Activated naive CD4-positive, alpha-beta T cell treated with anti-CD3 and anti-CD28 coated beads, Interleukin-2, amount 10 ng/mL, durations not matched to agents 7 days and 5 days (primary cell): ENCODE measurements at places on chromosomes 7 and 10.

DNA sequence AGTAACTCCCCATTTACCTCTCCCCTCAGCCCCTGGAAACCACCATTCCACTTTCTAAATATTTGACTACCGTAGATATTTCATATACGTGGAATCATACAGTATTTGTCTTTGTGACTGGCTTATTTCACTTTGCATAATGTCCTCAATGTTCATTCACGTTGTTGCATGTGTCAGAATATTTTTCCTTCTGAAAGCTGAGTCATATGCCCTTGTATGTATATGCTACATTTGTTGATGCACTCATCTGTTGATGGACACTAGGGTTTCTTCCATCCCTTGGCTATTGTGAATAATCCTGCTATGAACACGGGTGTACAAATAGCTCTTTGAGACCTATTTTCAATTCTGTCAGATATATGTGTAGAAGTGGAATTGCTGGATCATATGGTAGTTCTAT is 25.8 kb upstream of the TSPAN13 start:
- DNase-seq: no peak

- DNase-seq: no peak
Observed at GRCh38 chr7:92763636-92764423, 72.5 kb downstream of the CDK6 start.

DNA sequence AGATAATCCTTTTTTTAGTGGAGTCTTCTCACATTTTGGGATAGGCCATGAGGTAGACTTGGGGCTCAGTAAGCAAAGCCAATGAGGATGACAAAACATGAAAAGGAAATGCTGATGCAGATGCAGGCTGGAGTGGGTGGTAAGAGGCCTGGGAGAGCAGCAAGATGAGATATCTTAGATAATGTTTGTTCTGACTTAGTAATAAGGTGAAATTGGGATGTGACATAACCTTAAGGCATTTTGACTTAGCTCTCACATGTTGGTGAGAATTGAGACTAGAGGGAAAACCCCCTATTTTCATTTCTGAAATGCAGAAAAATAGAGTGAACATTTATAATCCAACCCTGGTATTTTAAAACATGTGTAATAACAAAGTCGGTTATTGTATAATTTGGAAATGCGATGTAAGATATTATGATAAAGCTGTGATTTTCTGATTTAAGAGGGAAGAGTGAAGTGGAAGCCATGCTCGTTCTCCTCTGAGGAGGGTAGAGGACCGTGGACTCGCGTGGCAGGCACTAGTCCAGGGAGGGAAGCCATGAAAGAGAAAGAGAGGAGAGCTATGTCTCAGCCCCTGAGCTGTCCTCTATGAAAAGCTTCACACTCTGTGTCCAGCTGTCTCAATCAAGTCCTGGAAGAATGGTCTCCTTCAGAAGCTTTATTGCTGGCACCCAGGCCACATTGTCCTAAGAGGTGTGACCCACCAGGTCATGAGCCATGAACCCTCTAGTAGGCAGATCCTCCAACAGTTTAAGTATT is 57.3 kb downstream of the ST7 start:
- DNase-seq: no peak

DNA sequence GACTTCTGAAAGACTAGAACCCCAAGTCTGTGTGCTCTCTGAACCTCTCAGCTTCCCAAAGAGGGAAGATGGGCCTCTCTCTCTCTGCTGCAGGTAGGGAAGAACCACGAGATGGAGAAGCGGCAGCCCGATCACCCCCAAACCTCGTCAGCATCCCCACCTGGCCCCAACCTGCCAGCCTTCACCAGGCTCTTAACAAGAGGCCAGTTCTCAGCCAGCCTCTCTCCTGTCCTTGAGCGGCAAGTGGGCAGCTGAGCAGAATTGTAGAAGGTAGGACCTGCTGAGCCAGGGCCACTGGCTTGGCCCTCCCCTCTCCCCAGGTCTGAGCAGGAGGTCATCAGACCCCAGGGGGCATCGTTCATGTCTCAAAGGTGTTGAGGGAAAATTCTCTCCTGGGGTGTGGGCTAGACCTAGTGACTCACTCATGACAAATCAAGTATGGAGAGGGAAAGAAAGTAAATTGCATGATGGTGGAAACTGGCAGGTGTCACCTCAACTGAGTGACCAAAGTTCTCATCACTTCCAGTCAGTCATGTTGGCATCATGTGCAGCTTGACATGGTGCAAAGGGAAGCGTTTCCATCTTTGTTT is 92.0 kb upstream of the GPR26 start:
- no peak for DNase-seq

DNA sequence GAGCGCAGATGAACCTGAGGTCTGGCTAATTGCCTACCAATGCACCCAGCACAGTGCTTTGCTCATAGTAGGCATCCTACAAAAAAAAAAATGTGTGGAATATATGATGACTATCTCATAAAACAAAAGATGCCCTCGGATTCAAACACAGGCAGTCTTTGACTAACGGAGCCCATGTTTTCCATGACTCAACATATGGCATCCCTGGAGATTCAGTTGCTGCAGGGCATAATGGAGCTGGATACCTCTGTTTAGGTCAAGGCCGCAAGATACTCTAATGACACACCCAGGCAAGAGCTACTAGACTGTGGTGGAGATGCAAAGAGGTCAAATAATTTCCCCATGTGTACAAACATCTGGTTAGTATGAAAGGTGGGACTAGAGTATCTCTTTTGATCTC is 16.3 kb downstream of the CUBN start:
- no peak for DNase-seq

- DNase-seq: no peak
Observed at GRCh38 chr10:83734278-83734677, 405.0 kb upstream of the GHITM start.

DNA sequence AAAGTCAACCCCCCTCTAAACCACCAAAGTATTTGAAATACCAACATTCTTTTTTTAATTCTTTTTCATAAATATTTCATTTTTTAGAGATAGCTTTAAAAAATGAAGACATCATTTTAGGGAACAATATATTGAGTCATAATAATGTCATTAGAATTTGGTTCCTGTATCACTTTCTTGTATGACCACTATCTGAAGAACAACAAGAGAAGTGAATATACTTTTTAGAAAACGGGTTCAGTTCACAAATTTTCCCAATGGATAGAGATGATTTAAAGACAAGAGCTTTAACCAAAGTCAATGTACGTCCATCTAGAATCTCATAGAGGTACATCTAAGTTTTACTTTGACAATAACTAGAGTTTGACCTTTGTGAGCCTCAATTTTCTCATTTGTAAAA is 48.2 kb downstream of the CUBN start:
- DNase-seq: no peak

DNA sequence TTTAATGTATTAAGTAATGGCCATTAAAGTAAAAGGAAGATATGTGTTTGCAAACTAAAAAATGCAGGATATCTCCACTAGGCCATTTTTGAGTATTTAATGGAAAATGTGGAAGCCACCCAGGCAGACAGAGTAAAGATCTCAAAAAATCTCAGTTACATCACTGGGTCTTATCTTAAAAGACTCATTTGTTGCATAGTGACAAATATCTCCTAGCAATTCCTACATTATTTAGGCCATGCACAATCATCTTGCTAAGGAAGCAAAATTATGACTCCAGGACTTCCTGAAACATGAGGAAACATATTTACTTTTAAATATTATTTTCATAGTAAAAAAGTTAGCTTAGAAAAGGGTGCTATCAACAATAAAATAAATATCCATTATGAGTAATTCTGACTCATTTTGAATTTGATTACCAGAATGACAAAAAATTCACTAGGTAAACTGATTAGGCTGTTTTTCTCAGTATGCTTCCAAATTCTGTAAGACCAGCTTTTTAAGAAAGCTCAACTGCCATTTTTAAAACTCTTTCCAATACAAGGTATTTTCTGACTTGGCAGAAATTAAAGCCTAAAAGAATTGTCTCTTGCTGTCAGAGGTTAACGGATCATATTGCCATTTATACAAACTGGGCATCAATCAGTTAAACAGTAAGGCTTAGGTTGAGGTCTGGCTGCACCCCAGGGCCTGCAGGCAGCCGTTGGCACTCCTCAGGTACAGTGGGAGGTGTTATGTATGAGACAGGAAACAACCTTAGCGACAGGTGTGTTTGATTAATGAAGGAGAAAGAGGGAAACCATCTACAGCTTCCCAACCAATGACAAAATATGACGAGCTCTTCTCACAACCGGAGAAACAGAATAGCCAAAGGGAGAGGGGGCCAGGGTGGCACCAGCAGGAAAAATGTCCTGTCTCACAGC is 31.8 kb downstream of the PCLO start:
- DNase-seq: no peak

DNA sequence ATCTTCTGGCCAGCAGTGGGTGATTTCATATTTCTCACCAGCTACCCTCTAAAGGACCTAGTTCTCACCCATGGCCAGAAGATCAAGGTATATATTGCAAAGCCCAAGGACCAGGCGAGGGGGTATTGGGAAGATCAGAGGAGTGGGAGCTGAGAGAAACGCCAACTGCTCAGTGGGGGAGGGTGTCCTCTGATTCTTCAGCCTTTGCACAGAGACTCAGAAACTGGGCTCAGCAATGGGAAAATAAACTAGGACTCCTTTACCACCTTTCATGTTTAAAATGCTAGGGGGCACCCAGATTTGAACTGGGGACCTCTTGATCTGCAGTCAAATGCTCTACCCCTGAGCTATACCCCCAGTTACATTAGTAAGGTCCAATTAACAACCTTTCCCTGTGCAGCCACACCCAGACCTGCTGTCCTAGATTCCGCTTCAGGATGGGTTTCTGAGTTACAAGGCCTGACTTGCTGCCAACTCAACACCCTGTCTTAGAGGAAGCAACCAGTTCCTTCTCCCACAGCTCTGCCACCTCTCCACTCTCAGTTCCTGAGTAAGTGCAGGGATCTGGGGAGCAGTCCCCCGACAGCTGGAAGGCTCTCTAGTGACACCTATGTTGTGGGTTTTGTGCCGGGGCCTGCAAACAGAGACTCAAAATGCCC is 93.5 kb downstream of the ZNF783 start:
- DNase-seq: no peak

DNA sequence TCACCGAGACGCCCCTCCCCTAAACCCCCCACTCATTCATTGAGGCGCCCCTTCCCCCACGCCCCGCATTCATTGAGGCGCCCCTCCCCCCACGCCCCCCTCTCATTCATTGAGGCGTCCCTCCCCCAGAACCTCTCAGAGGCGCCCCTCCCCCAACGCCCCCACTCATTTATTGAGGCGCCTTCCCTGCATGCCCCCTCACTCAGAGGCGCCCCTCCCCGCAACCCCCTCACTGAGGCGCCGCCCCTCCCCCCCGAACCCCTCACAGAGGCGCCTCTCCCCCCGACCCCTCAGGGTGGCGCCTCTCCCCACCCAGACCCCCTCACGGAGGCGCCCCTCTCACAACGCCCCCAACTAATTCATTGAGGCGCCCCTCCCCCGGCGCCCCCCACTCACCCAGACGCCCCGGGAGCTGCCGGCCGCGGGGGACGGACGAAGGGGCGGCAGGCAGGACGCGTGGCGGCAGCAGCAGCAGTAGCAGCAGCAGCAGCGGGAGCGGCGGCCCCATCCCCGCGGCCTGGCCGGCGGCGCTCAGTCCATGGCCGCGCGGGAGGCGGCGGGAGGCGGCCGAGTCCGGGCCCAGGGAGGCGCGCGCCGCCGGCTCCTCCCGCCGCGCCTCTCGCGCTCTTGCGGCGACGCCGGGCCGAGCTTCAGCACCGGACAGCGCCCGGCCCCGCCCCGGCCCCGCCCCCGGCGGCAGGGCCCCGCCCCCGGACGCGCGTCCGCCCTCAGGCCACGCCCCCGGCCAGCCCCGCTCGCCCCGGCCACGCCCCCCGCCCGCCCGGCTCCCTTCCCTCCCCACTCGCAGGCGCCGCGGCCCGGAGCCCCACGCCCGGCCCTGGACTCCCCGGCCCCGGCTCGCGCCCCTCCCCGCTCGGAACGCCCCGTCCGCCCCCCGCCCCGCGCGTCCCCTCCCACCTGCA is at the start of gene PTPRN2:
TSS of gene PTPRN2 (minus strand) at position 662 of the 923 bp plus-strand sequence.
- peak; percentile 73 for DNase-seq

DNA sequence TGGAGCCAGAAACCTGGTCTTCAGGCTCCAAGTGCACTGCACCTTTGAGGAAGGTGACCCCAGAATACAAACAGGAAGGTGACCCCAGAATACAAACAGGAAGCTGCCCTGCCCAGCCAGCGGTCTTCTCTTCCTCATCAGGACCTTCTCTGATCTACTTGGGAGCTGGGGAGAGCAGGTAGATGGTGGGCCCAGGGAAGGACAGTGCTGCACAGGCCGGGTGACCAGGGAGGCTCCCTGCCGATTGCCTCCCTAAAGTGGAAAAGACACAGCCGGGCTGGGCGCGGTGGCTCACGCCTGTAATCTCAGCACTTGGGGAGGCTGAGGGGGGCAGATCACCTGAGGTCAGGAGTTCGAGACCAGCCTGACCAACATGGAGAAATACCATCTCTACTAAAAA is 151.8 kb upstream of the CHST15 start:
- no peak for DNase-seq

- DNase-seq: no peak
Observed at GRCh38 chr7:152072421-152072820, 46.9 kb downstream of the GALNT11 start.

DNA sequence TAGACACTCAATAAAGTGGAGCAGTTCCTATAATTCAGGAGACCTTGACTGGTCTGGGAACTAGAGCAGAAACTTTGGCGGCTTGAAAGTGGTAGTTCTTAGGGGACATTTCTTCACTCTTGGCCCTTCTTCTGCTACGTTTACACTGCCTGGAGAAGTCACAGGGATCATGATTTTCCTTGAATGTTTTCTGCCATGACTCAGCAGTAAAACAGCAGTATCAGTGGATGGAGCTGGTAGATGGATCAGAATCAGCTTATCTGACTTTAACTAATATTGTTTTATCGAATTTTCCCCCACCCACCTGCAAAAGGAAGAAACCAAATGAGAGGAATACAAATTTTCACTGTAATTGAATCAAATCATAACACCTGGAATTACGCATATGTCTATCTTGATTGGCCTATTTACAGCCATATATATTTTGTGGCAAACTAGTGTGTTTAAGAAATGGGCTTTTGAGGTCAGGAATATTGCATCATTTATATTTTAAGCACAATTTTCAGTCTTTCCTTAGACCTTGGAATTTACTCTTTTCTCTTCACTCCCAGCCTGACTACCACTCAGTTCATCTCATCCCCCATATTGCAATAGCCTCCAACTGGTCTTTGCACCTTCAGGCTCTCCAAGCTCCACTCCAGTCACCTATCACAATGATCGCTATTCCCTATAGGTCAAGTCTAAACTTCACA is 14.9 kb upstream of the DLX5 start:
- no peak for DNase-seq
